ENCODE measurements at places on chromosomes 13 and 19. TPM values are rescaled to one million over a fixed set of nuclear protein-coding genes. Genes with fewer than 3 reads are reported as not detected.

RASGRP4 gene
- total RNA-seq: 2.6 TPM

CCL25 gene
- 5.2 TPM for total RNA-seq

MISP gene
- total RNA-seq: not detected

SPACA4 gene
- not detected for total RNA-seq

PSG7 gene
- not detected for total RNA-seq

- DNase-seq: peak; percentile 18
Observed at GRCh38 chr13:29847501-29847983, 2.9 kb downstream of the UBL3 start.

DNA sequence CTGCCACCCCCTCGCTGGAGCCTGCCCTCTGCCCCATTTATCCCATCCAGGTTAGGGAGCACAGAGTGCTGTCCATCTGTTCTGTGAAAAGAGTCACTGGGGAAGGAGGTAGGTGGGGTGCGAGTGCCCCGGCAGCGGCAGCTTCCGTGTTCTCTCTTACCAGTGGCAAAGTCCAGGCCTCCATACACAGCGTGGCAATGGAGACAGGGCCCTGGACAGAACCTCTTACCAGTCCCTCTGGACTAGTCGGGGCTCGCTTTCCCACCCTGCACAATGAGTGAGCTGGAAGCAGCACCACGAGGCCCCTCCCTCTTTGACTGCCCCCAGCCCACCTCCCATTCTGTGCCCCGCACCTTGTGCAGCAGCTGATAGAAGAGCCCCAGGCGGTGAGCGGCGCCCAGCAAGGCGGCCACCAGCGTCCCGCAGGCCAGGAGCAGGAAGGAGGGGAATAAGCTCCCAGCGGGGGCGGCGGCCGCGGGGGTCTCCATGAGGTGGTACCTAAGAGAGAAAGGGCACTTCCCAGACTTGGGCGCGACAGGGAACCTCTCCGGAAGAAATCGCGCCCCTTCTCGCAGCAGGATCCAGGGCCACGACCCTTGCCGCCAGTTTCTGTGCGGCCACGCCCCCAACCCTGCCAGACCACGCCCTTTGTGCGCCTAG, 17.5 kb downstream of the SYDE1 start:
- DNase-seq: peak; percentile 25

DNA sequence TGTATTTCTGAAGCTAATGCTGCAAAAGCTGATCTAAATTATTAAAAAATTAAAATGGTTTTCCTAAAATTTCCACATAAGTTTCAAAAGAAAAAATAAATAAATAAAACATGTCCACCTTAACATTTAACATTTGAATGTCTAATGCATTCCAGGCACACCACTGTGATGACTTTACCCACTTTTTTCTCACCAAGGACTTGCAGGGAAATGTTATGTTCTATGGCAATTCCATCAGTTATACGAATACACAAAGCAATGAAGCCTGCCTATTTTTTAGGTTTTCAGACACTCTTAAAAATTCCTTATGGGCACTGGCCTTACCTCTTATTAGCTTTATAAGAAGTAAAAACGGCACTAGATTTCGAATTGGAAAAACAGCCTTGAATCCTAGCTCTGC, 10.2 kb downstream of the TSC22D1 start:
- no peak for DNase-seq

GRCh38 chr19:7698583-7698982, 3.3 kb downstream of the FCER2 start:
- DNase-seq: no peak

- no peak for DNase-seq
Observed at GRCh38 chr13:57629821-57630235, 1.7 kb upstream of the PCDH17 start.

GRCh38 chr13:107025991-107026390, 458.1 kb upstream of the ARGLU1 start:
- DNase-seq: no peak

DNA sequence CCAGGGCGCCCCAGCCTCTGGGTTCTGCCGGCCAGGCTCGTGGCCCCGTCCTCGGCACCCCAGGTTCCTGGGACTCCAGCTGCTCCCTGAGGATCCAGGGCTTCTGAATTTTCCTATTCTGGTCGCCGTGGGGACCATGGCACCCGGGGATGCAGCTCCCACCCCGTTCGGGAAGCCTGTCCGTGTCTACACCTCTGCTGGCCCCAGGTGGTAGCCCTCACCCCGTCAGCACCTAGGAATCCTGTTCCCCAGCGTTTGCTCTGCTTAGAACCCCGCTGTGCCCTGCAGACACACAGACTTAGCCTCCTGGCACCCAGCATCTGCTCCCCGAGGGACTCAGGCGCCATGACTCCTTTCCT, 960 bp downstream of the PPFIA3 start:
- DNase-seq: no peak

Measured in activated CD4-positive, alpha-beta T cell treated with anti-CD3 and anti-CD28 coated beads, Interleukin-2, amount 10 ng/mL, durations not matched to agents 7 days and 5 days (primary cell).